ENCODE measurements at places on chromosomes 7 and 10.
A peak's percentile ranks its signal among the peaks of the same experiment; 100 is the strongest.

- no peak for DNase-seq
These were observed 20.6 kb upstream of the RASSF4 start for GRCh38 chr10:44938956-44939355.

DNA sequence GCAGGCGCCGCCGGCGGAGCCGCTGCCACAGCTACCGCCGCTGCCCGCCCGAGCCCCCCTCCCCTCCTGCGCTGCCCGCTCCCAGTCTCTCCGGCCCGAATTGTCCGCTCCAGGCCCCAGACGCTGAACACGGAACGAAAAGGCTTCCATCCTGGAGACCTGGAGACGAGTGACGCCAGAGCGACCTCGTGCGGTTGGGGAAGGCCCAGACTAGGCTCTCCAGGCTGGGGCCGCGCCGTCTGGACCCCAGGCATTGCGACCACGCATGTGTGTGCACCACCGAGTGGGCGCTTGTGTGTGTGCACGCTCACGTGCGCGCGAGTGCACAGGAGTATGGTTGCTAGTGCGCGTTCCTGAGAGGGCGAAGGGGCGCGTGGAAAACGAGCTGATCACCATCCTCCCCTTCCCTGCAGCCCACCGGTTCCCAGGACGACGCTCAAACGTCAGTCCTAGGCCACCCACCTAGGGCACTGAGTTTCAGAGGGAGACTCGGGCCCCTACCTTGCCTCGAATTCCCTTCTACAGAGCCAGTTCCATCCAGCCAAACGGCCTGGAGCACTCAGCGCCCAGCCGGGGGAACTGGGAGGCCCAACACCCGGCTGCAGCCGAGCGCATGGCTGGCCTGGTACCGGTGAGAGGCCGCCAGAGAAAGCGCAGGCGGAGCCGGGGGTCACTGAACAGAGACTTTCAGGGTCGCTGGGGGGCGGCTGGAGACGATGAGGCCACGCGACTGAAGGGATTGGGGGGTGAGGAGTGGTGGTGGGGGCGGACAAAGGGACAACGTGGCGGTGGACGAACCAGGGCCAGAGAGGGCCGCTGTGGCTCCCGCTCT is 11.6 kb downstream of the LBX1 start:
- peak; percentile 56 for DNase-seq

DNA sequence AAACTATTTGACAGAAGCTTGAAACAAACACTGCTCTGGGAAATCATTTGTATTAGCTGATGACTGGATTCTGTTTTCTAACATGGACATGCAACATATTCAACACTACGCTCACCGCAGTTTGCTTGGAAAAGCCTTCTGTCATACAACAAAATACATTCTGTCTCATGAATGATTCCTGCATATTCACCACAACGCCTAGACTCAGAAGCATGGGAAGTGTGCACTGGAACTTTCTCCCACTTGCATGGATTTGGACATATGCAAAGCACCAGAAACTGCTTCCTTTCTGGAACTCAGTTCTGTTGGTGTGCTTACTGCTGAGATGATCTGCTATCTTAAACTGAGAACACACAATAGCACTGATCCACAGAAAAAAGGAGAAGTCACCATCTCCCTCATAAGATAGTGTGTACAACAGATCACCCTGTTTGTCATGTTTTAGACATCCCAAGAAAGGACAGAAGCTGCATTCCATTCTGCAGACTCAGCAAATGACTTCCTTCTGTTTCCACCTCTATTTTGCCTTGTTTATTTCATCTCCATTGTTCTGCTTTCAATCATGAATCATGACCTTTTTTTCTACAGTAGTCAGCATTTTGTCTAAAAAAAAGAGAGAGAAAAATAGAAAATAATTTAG is 115.8 kb downstream of the HTR7 start:
- DNase-seq: no peak

DNA sequence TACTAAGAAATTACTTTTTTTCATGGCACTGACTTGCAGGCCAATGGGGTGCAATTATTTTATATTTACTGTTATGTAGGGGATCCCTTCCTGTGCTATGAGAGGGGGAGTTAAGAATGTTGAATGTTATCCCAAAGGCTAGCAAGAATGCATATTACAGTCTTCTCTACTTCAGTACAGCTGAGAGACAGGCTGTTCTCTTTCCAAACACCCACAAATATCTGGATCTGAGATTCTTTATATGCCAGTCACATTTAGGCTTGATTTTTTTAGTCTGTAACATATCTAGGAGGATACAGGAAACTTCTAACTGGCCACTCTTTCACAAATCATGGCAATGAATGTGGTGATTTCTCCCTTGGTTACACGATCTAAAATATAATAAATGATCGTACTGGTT is 266.4 kb upstream of the FZD8 start:
- no peak for DNase-seq

DNA sequence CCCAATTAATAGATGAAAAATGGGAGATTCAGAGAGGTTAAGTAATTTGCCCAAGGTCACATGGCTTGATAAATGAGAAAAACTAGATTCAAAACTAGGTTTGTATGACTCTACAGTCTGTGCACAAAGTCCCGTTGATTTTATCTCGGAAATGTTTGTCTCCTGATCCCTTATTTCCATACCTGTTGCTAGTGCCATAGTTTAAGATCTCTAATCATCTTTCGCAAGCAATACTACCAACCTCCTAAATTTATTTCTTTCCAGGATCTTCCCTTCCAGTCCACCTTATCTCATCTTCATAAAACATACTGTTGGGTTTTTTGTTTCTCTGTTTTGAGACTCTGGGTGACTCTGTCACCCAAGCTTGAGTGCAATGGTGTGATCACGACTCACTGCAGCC is 2.9 kb downstream of the NT5C3A start:
- DNase-seq: no peak

DNA sequence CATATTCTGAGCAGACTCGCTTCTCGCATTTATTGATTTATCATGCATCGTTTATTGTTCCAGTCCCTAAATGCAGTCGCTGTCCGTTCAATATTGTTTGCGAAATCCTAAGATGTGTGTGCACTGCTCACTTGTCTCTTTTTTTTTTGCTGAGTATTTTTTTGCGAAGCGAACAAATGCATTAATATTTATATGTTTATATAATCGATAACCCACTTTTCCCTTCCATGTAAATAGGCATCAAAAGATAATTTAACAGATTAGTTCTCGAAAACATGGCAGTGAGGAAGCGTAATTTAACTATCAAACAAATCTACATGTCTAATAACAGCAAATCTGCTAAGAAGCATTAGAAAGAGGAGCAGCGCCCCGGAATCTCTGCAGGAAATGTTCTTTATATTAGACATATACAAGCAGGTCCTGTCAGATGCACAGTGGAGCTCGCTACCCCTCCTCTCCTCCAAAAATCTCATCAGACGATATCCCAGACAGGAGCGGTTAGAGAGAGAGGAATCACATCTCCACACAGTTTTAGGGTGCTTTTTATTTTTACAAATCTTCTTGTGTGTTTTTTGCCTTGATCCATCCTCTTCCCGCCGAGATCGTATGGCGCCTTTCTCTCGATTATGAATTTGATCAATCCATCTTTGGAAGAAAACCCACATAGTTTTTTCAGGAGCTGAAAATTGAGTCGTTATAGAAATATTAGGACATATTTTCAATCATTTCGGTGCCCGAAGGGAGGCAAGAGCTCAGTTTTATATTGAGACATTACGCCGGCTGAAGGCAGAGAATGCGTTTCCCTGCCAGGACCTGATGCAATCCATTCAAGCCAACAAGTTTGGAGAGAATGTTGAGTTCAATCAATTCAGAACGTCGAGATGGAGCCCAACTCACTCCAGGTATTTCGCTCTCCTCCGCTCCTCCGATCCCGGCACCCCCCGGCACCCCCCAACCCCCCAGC is at the start of gene ARID5B:
TSS of gene ARID5B (plus strand) at position 871 of the 964 bp plus-strand sequence. CDS start at position 882, 11 bp downstream.
- peak; percentile 68 for DNase-seq

Measured in activated naive CD4-positive, alpha-beta T cell treated with anti-CD3 and anti-CD28 coated beads for 36 hours (primary cell).